ENCODE measurements at places on chromosomes 6 and 20. TPM values are rescaled to one million over a fixed set of nuclear protein-coding genes. Genes with fewer than 3 reads are reported as not detected.

Gene DNAAF9
- total RNA-seq = 15.0 TPM

Gene CAGE1
- total RNA-seq = not detected

Gene BCKDHB
- 25.9 TPM for total RNA-seq

Gene KHDC1L
- total RNA-seq = 0.40 TPM

Gene GABRR1
- total RNA-seq = not detected

Gene CALHM5
- total RNA-seq = 0.47 TPM

Gene UBD
- total RNA-seq = not detected

Gene SH3BGRL2
- 9.5 TPM for total RNA-seq

Gene LRRN4
- 1.1 TPM for total RNA-seq

All from ovary (tissue), 10 donors.